ENCODE measurements at places on chromosomes 1 and 21. TPM values are rescaled to one million over a fixed set of nuclear protein-coding genes. Genes with fewer than 3 reads are reported as not detected.

DNA sequence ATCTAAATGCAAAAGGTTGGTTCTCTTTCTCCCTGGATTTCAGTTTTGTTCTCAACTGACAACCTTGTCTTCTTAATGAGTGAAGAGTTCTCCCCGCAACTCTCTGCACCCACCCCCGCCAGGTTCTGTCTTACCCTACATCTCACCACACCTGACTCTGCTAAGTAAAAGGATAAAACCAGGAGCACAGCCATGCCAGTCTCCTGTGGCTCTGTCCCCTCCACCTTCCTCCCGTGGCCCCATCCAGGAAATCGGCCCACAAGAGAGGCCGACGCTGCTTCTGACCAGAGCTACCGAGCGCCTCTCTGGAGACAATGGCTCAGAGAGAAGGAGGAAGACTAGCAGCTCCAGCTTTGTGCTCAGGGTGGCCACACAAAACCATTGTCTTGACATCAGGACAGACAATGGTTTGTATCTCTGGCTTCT lies 72.2 kb downstream of the PLEKHA6 start:
- DNase-seq, result no peak

- no peak for DNase-seq
These were observed 55.9 kb downstream of the BCAR3 start for GRCh38 chr1:93625582-93626327.

- no peak for DNase-seq
These were observed 23.0 kb downstream of the IRF2BP2 start for GRCh38 chr1:234586892-234587485.

DNA sequence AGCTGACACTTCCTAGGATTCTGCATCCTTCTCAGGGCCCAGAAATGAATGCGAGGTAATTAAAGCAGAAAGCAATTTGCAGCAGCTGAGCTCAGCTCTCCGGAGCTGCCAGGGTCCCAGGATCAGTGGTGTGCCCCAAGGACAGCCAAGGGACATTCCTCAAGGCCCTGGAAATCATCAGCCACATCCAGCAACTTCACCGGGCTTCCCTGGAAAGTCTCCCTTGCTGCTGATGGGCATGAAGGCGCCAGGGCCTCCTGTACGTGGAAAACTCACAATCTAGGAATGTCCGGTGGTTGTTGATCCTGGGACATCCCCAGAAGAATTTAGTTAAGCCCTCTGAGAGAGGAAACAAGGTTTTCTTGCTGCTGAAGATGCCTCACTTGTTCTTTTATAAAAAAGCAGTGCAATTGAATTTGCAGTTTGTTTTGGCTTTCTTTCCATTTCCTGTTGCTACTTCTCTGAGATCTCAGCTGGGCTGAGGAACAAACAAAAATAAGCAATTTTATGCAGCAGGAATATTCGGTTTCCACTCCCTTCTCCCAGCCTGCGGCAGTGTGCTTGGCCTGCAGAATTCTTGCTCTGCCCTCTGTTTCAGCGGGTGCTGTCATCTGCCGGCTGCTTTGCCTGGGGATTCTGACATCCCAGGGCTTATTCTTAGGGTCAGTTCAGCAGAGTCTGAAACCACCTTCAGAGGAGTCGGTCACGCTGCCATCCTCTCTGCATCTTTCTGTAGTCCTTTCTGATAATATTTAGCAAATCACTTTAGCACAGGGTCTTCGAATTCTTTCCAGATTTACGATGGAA lies 85.9 kb downstream of the TCP10L start:
- no peak for DNase-seq

PFDN2 gene
- 29.2 TPM for total RNA-seq

NBPF10 gene
- total RNA-seq, result 1.2 TPM

C1orf210 gene
- total RNA-seq, result 0.98 TPM

RXRG gene
- 0.26 TPM for total RNA-seq

- no peak for DNase-seq
These were observed 17.1 kb upstream of the UBE2U start for GRCh38 chr1:64186138-64186897.

PLPP3 gene
- total RNA-seq, result 71.7 TPM

GRCh38 chr1:8456991-8457390 lies 139.1 kb downstream of the SLC45A1 start:
- no peak for DNase-seq

TNFRSF25 gene
- 1.1 TPM for total RNA-seq

Data from right lobe of liver (tissue), 6 donors.